ENCODE measurements at places on chromosomes 2 and 18.
A peak's percentile ranks its signal among the peaks of the same experiment; 100 is the strongest.

DNA sequence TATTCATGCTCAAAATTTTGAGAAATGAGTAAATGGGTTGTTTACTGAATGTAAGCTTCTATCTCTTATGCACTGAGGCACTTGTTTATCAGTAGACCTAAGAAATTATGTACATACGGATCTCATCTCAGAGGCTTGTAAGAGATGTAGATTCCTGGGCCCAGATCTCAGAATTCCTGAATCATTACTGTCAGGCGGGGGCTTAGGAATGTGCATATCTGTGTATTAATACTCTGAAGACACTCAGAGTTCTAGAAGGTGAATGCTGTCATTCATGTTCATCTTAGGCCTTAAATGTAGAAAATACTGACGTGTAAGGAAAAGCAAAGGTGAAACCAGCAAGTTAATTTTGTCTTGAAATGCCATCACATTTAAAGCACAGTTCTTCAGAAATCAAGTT, 169.6 kb downstream of the FMNL2 start:
- DNase-seq: no peak

- DNase-seq: no peak
Measured at GRCh38 chr18:37565977-37566478, 430 bp upstream of the CELF4 start.

- DNase-seq: no peak
Measured at GRCh38 chr18:23943903-23944624, 70.5 kb upstream of the TTC39C start.

GRCh38 chr18:1244397-1245122, 339.9 kb downstream of the ADCYAP1 start:
- DNase-seq: no peak

- DNase-seq: no peak
Measured at GRCh38 chr18:58325494-58325893, 281.5 kb downstream of the NEDD4L start.

DNA sequence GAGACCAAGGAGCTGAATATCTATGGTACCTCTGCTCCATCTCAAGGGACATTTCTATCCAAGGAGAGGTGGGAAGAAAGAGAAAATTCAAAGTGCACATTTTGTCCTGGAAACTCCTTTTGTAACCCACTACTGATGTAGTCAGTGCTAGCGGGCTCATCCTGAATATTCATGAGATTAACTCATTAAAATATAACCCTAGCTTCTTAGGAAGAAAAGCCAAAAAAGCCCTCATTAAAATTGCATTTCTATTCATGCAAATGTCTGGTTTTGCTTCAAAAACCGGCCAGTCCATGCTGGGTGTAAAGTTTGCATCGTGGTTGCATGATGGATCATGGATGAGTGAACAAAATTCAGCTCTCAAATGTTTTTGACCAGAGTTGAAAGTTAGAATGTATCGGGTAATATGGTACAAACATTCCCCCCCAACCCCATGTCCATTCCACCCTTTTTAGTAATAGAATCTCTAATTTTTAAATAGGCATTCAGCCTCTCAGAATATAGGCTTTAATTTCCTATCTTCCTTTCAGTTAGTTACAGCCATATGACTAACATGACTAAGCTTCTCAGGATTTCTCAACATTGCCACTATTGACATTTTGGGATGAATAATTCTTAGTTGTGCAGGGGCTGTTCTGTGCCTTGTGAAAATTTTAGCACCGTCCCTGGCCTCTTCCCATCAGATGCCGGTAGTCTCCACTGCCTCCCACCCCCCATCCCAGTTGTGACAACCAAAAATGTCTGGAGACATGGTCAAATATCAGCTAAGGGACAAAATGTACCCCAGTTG, 104.2 kb upstream of the RND3 start:
- no peak for DNase-seq

GRCh38 chr2:84319581-84319980, 139.5 kb downstream of the SUCLG1 start:
- no peak for DNase-seq

DNA sequence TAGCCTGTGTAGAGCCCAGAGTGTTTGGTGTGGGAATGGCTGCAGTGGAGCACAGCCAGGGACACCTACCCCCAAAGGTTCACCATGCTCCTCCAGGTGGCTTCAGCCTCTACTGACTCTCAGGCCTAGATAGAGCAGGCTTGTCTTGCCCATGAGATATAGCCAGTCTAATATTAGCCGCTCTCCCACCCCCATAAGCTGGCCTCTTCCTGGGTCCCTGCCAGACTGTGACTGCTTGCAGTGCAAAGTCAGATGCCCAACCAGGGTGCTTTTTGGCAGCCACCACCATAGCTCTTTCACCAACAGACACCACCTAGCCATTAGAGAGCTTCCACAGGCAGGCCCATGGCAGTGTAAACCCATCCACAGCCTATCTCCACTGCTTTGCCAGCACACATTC, 405.3 kb downstream of the MBD2 start:
- DNase-seq: no peak

GRCh38 chr2:128777196-128778035, 458.7 kb upstream of the HS6ST1 start:
- no peak for DNase-seq

GRCh38 chr2:215277944-215278343, 33.9 kb upstream of the ATIC start:
- no peak for DNase-seq

DNA sequence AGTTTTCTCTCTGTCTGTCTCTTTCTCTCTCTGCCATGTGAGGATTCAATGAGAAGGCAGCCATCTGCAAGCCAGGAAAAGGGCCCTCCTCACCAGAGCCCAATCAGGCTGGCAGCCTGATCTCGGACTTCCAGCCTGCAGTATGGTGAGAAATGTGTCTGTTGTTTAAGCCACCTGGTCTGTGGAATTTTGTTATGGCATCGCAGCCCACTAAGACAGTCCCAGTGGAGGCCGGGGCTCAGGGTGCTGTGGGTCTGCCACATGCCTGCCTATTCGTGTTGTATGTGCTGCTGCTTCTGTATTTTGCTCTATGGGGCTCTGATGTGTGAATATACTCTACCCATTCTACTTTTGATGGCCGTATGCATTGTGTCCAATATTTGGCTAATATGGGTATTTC, 139.0 kb upstream of the HS6ST1 start:
- no peak for DNase-seq

DNA sequence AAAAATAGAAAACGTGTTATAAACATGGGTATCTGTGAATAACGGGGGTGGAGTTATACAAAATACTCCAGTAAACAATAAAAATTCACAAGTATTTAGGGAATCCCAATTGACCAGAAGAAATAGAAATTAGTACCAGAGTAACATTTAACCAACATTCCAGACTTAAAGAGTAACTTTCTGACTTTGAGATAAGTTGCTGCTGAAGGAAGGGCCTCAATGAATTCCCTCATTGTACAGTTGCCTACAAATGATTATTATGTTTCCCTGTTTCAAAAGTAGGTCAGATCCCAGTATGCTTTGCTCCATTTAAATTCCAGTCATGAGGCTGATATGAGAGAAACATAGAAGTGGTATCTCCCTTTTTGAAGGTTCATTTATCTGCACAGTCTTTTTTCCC, 88.3 kb upstream of the KCNH7 start:
- DNase-seq: no peak

DNA sequence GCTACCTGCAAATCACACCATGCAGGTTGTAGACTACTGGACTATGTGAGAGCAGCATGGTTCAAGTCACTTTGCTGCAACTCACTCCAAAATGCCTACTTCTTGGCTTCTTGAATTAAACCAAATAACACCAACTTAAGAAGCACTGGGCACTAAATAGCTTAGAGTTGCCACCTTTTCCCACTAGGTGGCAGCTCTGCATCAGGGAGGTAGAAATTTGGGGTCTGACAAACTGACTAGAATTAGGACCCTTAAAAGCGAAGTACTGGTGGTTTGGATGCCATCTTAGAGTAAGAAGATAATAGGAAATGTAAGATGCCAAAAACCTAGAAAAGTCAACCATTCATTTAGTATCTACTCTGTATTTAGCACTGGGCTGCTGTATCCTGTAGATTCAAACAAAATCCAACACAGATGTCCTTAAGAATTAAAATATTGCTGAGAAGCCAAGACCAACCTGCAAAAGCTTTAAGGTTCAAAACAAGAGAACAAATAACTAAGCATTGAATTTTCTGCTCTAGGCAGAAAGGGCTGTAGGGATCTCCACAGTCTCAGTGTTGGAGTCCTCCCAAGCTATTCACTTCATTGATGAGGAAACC, 65.5 kb downstream of the CCBE1 start:
- no peak for DNase-seq

DNA sequence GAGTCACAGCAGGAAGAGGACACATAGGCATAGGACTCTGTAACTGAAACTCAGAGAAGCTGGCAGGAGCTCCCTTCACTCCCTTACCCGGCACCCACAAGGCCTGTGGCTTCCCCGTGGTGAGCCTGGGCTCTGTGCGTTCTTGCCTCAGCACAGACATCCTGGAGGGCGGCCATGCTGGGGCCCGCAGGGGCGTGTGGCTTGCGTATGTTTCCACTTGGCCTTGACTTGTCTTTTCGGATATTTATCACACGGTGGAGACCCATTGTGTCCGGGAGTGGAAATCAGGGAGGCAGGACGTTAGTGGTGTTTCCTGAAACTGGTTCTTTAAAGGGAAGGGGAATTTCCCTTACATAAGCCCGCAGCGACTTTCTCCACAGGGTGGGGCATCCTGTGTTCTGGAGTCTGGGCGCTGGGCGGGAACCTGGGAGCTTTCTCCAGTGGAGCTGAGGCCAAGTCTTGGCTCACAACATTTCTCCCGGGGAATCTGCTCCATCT, 49.9 kb upstream of the EML6 start:
- DNase-seq: peak; percentile 66

DNA sequence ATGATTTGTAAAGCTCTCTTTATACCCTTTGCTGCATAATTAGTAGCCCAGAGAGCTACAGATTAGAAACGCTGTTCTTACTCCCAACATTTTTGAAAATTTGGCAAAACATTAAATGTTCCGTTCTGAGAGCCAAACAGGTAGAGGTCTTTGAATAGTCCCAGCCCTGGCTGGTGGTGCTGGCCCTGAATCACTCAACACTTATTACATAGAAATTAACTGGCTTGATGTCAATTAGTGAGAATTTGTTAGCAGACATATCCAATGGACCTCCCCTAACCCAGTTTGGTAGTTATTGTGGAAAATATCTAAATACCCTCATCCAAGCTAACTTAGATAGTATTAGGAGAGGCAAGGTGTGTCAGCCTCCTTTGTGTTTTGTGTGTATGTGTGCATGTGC, 440.7 kb downstream of the MTX2 start:
- no peak for DNase-seq

GRCh38 chr18:32289483-32290075, 99.7 kb downstream of the MEP1B start:
- DNase-seq: peak; percentile 39

DNA sequence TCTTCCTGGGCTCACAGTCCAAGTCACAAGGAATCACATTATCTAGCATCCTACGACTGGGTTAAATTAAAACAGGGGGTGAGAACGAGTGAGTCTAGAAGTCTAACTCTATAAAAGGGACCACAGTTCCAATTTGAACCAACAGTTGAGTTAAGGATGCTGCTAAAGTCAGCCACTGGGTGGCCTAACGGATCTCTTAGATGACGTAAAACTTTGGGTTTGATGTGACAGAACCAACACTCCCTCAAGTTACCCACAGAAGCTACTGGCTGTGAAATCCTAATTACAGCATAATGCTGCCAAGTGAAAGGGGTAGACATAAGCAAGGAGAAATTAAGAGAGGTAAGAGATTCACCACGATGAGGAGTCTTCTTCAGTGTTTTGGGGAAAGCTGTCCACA, 32.7 kb upstream of the RUFY4 start:
- DNase-seq: no peak

DNA sequence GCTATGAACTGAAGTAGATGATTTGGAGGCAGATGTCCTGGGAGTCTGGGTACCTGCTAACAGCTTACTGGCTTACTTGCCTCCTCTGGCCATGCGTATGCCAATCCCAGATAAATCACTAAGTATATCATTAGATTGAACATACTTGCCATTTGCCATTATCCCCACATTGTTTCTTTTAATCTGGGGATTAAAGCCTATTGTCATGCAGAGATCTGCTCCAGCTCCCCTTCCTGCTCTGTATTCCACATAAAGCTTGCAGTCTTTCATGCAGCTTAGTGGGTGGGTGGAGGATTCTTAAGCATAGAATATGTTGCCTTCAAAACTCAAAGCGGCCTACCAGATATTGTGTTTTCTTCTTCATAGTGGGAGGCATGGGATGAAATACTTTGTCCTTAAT, 311.8 kb upstream of the MMADHC start:
- no peak for DNase-seq

GRCh38 chr2:164335128-164335527, 286.2 kb downstream of the GRB14 start:
- DNase-seq: no peak

- DNase-seq: no peak
Measured at GRCh38 chr2:193539188-193539587, 1344.5 kb upstream of the TMEFF2 start.

DNA sequence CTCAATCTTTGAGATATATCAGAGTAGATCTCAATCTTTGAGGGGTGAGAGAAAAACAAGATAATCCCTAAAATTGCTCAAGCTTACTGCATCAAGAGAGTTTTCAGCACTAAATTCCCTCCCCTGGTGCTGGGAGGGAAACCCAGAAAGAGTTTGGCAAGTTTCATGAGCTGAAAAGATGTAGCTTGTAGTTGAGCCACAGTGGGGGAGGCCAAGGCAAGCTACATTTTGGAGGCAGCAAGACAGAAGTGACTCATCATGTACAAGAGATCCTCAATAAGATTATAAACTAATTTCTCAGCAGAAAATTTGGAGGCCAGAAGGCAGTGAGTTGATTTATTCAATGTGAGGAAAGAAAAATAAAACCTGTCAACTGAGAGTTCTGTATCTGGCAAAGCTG, 308.2 kb downstream of the PIEZO2 start:
- no peak for DNase-seq

DNA sequence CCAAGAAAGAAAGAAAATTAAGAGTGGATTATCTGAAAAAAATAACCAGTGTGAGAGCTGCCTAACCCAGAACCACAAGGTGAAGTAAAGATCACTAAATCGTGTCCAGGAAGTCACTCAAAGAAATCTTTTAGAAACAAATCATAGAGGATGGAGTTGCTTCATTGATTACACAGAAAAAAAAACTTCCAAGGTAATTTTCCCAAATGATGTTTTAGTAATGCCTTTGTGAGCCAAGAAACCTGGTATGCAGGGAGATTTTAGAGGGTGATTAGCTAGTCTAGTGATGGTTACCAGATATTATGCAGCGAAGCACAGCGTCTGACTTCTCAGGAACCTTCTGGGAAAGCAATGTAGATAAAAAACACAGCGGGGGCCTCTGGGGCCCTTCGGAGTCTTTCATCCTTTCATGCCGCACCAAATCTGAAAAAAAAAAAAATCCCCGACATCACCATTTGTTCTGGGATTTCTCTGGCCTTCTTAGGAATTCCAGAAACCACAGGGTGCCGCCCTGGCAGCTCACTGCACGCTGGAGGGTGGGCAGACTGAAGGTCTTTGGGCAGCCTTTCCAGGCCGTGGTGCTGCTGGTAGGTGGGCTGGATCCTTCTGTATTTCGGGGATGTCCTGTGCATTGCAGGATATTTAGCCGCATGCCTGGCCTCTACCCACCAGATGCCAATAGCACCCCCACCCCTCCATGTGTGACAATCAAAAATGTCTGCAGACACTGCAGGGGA, 17.3 kb downstream of the ALPK2 start:
- no peak for DNase-seq

GRCh38 chr2:19114754-19115231, 243.6 kb downstream of the OSR1 start:
- no peak for DNase-seq
